ENCODE measurements at places on chromosomes 2 and 18.

DNA sequence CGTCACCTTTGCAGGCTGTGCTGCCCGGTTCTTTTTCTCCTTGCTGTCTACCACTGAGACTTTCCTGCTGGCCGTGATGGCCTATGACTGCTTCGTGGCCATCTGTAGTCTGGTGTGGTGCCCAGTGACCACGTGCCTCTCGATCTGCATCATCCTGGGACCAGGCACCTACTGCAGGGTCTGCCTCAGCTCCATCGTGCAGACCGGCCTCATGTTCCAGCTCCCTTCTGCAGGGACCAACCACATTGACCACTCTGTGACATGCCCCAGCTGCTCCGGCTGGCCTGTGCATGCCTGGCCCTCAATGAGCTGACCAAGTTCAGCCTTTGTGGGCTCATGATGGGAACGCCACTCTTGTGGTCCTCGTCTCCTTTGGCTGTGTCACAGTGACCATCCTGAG, 26.7 kb downstream of the COPS9 start:
- no peak for DNase-seq

DNA sequence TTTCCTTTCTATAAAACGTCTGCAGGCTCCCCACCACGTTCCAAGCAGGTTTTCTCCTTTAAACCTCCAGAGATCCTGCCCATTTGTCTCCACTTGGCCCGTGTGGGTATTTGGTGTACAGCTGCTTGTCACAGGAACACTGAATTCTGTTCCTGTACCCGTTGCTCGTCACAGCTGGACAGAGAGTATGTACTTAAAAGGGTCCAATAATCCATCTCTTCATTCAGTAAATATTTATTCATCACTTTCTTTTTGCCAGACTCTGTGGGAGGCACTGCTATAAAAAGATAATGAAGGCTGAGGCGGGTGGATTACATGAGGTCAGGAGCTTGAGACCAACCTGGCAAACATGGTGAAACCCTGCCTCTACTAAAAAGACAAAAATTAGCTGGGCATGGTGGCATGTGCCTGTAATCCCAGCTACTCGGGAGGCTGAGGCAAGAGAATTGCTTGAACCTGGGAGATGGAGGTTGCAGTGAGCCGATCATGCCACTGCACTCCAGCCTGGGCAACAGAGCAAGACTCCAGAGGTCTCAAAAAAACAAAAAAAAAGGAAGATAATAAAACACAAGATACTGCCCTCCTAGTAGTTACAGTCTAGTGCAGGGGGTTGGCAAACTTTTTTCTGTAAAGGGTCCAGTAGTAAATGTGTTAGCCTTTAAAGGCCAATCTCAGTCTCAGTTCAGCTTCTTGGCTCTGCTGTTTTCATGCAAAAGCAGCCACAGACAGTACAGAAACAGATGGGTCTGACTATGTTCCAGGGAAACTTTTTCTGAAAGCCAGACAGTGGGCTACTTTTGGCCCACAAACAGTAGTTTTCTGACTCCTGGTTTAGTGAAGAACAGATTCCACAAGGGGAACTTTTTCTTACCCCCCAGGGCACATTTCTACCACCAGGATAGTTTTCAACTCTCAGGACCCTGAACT, 309.9 kb upstream of the RAB12 start:
- DNase-seq, result no peak

- peak; percentile 33 for DNase-seq
Observed at GRCh38 chr18:46174342-46175041, 70.3 kb downstream of the HAUS1 start.

GRCh38 chr2:237725661-237726060, 72.9 kb upstream of the RBM44 start:
- DNase-seq, result peak; percentile 49

DNA sequence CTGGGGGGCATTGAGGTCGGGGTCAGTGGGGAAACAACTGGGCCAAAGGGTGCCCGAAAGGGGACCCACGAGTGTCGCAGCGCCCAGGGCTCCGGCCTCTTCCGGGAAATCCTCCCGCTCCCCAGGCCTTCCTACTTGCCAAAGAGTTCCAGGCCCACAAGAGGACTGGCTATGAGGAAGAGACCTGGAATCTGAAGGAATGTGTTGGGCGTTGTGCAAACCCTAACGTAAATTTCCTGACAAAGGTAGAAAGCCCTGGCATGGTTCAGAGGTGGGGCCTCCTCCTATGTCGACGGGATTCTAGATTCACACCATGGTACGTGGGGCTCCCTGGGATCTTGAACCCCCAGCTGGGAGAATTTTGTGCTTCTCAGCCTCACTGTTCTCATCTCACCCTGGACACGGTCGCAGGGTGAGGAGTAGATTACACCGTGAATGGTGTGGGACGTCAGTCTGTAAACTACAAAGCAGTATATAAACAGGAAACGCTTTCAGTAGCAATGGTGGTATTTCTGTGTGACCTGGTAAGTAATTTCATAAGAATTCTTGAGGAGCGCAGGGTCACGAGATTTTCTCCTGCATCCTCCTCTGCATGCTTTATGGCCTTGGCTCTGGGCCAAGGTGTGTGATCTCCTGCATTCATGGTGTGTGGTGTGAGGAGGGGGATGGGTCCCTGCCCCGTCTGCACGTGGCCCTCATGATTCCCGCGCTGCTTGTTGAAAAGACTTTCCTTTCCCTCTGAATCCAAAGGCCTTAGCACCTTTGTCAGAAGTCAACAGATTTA, 868 bp downstream of the HSBP1L1 start:
- peak; percentile 82 for DNase-seq

GRCh38 chr2:23502096-23502495, 117.1 kb downstream of the KLHL29 start:
- DNase-seq, result no peak

GRCh38 chr2:205789906-205790305, 107.6 kb downstream of the NRP2 start:
- DNase-seq, result no peak

GRCh38 chr2:235047171-235048160, 95.6 kb downstream of the SH3BP4 start:
- DNase-seq, result peak; percentile 15

GRCh38 chr18:2212598-2213205, 358.6 kb downstream of the METTL4 start:
- no peak for DNase-seq

DNA sequence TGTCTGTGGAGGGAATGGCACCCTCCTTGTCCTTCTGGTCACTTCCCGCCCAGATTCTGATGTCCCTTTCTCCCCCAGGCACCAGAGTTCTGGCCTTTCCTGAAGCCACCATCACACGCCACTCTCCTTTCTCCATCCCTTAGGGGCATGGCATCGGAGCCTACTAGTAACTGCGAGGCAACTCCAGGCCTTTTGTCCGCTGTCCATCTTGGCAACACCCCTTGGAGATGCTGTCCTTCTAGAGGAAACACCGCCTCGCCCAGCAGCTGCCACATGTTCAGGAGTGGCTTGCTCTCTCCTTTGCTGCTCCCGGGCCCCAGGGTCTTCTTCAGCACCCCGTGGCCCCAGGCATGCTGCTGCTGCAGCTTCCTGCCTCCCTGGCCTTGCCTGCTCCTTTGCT, 267.0 kb downstream of the SRBD1 start:
- DNase-seq, result no peak

- no peak for DNase-seq
Observed at GRCh38 chr2:230908092-230908594, 16.9 kb downstream of the GPR55 start.

DNA sequence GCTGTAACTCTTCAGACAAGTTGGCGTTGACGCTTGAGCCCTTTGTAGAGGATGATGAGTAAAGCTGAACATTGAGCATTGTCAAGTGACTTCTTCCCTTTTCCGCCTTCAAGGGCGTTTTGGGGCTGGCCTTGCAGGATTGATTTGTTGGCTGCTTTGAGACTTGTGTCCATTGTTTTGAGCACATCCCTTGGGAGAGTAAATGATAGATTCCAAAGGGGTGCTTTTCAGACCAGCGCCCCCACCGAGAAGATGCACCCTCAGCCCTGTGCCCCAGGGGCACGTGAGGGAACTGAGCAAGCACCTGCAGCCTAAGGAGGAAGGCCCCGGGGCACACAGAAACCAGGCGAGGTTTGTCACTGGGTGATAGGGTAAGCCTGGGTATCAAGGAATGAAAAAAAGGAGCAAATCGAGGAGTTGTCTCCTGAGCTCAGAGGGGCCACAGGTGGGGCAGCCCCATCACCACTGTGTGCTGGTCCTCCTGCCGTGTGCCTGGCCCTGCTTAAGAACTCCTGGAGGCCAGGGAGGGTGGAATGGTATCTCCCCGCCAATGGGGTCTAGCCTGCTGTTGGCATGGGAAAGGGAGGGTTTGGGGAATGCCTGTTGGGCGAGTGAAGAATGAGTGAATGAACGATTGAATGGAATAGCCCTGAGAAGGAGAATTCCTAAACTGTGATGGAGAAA, 64.0 kb downstream of the RAB31 start:
- no peak for DNase-seq

DNA sequence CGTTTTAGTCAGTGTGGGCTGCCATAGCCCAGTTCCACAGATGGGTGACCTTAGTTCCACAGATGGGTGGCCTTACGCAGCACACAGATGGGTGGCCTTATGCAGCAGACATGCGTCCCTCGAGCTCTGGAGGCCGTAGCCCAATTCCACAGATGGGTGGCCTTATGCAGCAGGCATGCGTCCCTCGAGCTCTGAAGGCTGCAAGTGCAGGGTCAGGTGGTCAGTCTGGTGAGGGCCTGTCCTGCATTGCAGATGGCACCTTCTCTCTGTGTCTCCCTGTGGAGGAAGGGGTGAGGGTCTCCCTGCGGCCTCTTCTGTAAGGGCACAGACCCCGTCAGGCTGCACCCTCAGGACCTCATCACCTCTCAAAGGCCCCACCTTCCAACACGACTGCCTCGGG, 189.5 kb upstream of the TPO start:
- DNase-seq, result no peak

DNA sequence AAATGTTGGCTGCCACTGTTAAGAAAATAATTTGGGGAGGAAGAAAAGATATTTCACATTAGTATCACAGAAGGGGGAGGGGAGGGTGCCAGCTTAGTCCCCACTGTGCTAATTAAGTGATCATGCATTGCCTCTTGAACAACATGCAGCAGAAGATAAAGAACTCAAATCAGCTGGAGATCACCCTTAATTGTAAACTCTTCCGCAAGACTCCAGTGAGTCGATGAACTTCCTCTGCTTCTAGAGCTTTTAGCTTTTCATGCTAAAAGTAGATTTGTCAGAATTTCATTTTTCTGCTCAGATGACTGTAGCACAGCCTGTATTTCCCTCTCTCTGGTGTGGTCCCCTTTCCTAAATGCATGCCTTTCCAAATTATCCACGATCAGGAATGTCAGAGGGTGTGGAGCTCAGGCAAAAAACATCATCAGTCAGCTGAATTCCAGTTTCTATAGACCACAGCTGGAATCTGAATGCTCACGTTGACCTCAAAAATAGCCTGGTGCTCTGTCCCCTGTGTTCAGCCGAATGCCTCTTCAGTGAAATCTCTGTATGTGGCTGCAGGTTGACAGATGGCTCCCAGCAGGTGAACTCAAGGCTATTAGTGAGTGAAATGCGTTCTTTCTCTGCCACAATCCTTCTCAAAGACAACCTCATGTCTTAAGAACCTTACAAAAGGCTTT, 156.8 kb upstream of the UNC80 start:
- no peak for DNase-seq

- no peak for DNase-seq
Observed at GRCh38 chr18:28267276-28267675, 90.3 kb upstream of the CDH2 start.

DNA sequence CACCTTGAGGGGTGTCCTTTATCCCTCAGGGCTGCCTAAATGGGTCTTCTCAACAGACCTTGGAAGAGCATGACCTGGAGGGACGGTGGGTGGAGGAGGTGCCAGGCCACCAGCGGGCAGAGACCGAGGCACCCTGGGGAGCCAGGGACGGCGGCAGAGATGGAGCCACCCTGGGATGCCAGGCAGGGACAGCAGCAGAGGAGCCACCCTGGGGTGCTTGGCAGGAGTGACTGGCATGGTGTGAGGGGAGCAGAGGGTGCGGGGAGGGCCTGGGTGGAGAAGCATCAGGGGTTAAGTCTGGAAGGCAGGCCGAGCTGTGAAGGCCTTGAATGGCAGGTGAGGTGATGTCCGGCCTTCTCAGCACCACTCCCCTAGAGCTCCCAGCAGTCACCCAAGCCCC, 56.1 kb downstream of the CIB4 start:
- DNase-seq, result no peak

- DNase-seq, result no peak
Observed at GRCh38 chr18:13067124-13067523, 76.0 kb downstream of the CEP192 start.

DNA sequence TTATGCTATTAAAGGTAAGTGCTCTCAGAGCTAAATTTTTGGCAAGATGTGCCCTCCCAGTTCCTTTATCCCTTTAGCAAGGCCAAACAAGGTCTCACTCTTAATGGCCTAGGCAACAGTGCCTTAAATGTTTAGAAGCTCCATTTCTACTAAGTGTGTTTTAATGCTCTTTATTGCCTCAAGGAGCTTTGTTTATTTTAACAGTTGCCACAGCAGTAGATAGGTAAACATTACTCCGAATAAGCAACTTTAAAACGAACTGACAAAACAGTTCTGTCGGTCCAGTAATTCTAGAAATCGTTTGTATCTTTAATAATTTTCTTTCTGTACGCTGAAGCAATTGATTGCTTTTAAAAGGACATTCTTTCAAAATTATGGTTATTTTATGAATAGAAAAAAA, 74.5 kb downstream of the PIEZO2 start:
- DNase-seq, result no peak

DNA sequence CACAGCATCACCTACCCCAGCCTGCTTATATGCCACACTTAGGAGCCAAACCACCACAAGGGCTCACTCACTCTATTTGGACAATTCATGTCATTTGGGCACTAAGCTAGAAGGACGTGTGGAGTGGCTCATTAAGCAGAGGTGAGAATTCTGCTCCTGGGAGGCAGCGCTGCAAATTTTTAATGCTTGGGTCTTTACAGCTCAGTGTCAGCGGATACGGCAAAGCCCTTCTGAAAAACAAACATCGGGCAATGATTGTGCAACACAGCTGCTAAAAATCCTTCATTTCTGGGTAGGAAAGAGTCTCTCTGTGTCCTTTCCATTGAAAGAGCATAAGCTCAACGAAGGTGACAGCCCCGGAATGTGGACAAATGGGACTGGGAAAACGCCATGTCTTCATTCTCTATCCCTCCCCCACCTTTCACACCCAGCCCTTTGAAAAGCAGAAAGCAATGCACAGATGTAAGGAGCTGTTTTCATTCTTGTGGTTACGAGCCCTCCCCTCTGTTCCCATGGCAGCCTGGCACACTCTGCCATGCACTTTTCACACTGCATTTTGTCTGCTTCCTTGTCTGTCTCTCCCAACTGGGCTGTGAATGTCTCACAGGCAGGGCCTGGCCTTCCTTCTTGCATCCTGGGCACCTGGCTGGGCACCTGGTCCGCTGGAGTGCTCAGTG, 16.0 kb downstream of the TMEM177 start:
- no peak for DNase-seq

DNA sequence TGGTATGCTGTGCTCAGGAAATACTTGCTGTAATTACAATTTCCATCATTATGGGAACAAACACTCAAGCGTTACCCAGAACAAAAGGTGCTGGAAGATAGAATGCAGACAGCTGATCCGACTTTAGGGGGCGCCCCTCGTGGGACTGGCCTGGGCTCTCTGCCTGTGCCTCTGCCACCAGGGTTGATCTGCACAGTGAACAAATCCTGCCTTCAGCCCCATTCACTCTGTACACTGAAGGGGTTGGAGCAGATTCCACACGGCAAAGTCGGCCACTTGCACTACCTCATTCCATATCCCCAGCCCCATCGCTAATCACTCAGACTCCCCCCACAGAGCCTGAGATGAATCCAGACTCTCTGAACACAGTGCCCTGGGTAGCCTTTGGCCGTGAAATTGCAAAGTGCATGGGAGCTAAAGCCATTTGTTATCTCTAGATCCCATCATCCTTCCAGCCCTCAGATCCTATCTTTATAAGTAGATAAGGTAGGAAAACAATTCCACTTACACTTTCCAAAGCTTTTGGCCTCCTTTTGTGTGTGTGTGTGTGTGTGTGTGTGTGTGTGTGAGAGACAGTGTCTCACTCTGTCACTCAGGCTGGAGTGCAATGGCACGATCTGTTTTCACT, 69.3 kb downstream of the INPP5D start:
- no peak for DNase-seq
